8988T (cell line): ENCODE measurements at places on chromosomes 3 and 15.

DNA sequence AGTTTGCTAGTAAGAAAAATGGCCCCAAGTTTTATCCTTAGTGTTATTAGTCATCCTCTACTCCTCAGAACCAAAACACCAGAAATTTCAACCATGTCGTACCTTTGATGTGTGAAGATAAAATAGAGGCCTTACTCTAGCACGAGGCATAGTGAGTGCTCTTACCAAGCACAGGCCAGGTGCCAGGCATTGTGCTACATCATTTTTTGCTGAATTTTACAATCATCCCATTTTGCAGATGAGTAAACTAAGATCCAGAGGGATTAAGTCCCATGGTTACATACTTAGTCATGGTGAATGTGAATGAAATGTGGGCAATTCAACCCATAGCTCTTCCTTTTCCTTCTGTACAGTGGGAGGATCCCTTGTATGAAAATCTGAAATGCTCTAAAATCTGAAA, 15.2 kb downstream of the LMCD1 start:
- no peak for DNase-seq

- DNase-seq = no peak
Observed at GRCh38 chr15:66730168-66731021, 28.4 kb downstream of the SMAD6 start.

DNA sequence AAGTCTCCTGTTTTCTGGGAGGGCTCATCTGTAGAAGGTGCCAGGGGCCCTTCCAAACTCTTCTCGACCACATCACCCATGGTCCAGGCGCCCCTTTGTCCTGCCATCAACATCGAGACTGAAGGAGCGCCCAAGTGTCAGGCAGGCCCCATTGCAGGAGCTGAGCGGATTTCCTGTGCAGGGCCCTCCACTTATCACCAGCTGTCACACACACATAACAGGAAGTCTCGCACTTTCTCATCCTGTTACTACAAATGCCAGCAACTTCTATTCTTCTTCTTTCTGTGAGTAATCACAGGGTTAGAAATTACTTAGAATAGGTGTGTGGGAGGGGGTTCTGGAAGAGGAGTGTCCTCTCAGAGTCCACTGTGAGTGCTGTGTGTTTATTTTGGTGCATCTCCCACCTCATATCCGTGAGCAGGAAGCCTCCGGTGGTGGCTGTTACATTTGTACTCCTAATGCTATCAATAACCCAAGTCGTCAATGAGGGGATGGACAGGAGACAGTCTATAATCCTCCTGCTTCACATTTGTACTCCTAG, at the start of gene KLHL6:
Gene KLHL6, minus strand, starts transcription at position 166 of the 541 bp plus-strand sequence. Its CDS starts 53 bp downstream, at position 113.
- no peak for DNase-seq

DNA sequence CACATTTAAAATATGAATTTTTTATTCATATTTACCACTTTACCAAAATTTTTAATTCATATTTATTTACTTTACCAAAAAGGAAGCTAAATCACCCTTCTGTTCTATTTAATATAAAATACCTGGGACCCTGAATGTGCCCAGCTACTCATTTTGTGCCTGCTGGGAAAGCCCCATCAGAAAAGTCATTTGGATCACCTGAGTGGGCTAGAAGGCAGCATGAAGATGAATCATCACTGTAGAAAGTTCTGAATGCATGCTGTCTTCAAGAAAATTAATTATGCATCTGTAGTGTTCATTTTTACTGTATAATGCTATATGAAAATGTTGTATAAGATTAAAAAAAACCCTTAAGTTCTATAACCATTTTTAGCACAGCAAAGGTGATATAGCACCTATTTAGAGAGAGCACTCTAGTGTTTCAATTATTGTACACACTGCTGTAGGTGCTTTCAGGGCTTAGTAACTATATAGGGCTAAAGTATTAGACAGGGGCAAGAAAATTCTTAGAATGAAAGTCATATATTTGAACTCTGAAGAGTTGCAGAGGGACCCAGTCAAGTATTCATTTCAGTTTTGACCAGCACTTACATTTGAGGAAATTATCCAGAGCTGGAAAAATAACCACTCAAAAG, 175.1 kb downstream of the NFKBIZ start:
- no peak for DNase-seq

GRCh38 chr3:159887911-159888310, 100.7 kb upstream of the IL12A start:
- DNase-seq = no peak

GRCh38 chr3:6260551-6261191, 600.2 kb upstream of the GRM7 start:
- DNase-seq = no peak
